Activated naive CD4-positive, alpha-beta T cell treated with Interleukin-2 at 50 U/mL for 16 hours (primary cell): ENCODE measurements at places on chromosomes 3 and 15.
A peak's percentile ranks its signal among the peaks of the same experiment; 100 is the strongest.

DNA sequence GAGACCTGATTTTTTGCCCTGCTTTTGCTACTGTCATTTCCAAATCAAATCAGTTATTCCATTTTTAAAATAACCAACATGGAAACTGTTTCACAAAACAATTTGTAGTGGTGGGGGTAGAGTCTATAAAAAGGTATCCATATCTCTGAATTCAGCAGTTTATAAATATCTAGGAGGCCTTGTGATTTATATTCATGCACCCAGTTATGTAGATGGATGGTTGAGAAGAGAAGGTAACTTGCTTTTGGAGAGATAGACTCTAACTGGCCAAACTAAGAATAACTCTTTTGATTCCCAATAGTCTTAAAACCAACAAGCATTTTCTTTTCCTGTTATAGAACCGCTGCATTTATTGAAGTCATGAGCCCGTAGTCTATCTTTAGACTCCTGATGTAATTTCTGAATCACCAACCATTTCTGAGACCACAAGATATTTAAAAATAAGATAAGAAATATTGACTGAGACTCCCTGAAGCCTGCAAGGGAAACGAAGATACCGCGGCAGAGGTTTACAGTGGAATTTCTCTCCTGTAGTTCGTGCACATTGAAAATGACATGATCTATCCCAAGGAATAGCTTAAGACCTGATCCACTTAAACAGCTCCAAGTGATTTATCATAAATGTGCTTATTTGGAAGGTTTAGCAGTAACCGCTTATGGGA, 68.5 kb downstream of the SAMMSON start:
- no peak for DNase-seq

DNA sequence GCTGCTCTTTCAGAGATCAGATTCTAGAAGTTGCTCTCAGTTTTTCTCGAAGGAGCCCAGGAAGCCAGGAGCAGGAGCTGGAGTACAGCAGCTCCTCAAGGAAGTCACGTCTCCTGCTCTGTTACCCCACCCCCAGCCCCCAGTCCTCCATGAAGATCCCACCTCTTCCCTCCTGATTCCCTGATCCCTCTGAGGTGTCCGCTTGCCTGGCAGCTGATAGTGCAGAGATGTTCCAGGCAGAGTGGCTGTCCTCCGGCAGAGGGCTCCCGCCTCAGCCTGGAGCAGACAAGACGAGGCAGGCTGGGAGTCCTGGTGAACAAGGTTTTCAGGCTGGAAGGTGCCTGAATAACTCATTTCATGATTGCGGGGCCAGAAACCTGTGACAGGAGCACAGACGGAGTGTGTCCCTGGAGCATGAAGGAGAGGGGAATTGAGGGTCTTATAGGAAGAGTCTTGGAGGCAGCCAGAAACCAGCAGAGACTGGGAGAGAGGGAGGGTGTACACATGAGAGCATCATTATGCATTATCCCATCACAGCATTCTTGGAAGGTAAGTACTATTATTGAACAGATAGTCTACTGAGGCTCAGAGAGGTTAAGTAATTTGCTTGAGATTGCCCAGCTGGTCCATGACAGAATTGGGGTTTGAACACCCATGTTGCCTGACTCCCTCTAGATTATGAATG, 1.2 kb downstream of the HRH1 start:
- DNase-seq = peak; percentile 4

DNA sequence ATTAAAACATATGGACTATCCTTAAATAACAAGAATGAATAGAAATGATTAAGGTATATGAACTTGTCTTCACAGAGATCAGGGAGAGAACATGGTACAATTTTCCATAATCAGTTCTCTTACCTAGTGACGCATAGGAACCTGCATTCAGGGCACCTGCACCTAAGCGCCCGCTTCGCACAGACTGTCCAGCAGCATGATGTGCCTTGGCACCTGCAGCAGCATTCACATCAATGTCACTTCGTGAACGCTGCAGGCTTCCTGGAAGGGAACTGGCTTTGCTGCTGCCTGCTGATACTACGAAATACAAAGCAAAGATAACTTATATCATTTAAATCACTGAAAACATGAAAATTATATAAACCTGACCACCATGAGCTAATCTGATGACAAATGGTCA, 115.2 kb downstream of the CLASP2 start:
- DNase-seq = no peak

GRCh38 chr3:3180456-3180855, 965 bp upstream of the CRBN start:
- no peak for DNase-seq

DNA sequence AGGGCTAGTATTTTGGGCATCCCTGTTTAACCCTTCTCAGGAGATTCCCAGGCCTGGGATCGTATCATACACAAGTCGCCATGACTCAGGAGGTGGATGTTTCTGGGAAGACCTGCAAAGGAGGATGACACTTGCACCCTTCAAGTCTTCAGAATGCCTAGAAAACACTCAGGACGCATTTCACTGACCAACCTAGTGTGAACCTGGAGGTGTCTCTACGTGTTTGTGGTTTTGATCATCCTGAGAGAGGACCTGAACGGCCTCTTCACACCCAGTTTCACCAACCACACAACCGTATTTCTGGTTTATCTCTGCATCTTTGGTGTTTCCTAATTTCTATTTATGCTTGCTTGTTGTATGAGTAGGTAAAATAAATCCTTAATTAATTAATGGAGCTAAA, 2.8 kb upstream of the CLDND1 start:
- DNase-seq = no peak

DNA sequence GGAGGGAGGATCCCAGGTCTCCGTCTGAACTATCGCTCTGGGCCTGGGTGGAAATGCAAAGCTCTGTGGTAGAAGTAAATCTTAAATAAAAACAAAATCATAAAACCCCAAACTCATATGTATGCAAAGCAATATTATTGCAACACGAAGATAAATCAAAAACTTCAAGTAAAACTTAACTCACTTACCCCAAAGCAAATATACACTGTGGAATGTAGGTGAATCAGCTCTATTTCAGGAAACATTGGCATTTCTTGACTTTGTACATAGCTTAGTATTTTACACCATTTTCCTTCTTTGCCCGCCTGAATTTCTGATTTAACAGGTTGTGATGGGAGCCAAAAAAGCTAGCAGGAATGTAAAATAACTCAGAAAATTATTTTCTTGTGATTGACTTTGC, 126.2 kb downstream of the TPRG1 start:
- no peak for DNase-seq

DNA sequence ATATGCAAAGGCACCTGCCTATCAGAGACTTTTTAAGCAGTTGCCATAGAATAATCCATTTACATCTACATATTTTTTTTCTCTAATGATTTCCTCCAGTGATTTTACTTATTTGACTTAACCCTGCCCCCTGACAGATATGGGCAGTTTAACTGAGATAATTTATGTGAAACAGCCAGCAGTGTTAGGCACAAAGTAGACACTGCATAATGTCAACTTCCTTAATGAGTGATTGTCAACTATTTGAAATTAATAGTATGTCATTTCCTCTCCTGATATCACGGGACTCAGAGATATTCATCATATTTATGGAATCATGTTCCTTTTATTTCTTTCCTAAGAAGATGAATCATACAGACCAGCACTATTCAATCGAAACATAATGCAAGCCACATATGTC, 179.9 kb upstream of the ATP10A start:
- no peak for DNase-seq

GRCh38 chr15:31161951-31162350, 60.4 kb upstream of the TRPM1 start:
- no peak for DNase-seq

GRCh38 chr15:22936577-22937472, 43.3 kb downstream of the CYFIP1 start:
- DNase-seq = no peak

DNA sequence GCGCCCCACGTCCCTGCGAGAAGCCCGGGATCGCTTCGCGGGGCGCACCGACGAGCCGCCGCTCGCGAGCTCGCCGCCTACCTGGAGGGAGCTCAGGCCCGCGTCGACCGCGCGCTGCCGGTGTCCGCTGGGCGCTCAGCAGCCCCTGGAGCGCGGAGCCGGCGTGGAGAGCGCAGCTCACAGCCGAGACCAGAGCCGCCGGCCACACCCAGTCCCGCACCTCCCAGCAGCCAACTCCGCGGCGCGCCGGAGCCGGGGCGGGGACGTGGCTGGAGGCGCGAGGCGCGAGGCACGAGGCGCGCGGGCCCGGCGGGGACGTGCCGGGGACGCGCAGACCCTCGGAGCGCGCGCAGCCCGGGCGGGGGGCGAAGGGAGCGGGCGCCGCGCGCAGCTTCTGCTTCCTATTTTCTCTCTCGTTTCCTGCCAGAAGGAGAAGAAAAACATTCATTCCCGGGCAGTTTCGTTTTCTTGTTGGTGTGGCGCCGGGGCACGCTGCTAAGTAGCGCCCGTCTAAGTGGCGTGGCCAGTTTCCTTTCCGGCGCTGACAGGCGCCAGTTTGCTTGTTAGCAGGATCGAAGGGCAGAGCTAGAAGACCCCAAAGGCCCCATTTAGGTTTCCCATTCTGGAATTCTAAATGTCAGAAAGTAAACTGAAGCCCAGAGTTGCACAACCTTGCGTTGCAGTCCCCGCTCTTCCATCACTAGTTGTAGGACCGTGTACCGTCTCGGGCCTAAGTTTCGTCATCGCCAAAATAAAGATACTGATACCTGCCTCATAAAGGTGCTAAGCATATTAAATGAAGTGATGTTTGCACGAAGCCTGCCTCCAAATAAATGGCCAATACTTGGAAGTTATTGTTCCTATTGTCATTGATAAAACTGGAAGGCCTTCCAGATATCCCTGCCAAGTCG, at the start of gene GNB4:
TSS of gene GNB4 (minus strand) at position 206 of the 911 bp plus-strand sequence. CDS start 25,270 bp downstream, outside the sequence.
- peak; percentile 35 for DNase-seq

GRCh38 chr3:194661374-194661773, 10.6 kb downstream of the LSG1 start:
- no peak for DNase-seq

GRCh38 chr3:48738926-48739616, 22.1 kb upstream of the IP6K2 start:
- no peak for DNase-seq

GRCh38 chr15:71194286-71194685, 79.0 kb downstream of the THSD4 start:
- no peak for DNase-seq

DNA sequence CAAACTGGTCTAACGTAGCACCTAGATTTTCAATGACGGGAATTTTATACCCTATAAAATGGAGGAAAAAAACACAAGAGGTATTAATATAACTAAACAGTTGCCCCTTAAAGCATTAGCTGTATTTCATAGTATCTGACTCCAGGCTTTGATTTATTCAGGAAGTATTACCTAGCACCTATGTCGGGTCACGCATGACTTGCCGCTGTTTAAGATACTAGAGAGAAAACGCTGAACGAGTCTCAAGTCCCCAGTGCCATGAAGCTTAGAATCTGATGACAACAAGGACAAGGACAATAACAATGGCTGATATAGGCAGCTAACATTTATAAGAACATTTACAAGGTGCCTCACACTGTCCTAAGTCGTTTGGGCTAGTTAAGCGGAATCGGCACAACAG, 1.9 kb downstream of the SNRPA1 start:
- DNase-seq = no peak

GRCh38 chr15:78304216-78305066, 5.0 kb upstream of the SKIC8 start:
- no peak for DNase-seq

- no peak for DNase-seq
Observed at GRCh38 chr3:8996681-8997121, 33.4 kb upstream of the RAD18 start.

GRCh38 chr3:161175506-161175905, 45.6 kb upstream of the NMD3 start:
- no peak for DNase-seq

DNA sequence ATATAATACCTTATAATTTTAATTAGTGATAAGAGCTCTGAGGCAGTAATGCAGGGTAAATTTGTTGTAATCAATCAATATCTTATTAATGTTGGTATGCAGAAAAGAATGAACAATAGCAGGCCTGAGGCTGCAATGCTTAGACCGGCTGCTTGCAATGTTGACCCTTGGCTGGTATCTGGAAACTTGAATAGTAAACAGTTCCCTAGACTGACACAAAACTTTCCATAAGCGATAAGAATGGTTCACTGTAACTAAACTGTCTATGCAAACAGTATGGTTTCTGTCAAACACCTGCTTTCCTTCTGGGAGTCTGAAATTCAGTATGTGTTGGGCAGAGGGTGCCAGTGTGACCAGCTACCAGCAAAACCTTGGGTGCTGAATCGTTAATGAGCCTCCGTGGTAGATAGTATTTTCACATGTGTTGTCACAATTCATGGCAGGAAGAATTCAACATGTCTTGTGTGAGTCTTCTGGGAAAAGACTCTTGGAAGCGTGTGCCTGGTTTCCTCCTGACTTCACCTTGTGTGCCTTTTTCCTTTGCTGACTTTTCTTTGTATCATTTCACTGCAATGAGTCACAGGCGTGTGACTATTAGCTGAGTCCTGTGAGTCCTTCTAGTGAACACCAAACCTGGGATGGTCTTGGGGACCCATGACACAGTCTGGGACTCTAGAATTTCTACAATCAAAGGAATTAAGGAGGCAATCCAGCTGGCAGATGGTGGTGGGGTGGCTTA, 30.7 kb upstream of the CLRN1 start:
- DNase-seq = no peak

- no peak for DNase-seq
Observed at GRCh38 chr15:80444680-80445251, 40.6 kb downstream of the ARNT2 start.

DNA sequence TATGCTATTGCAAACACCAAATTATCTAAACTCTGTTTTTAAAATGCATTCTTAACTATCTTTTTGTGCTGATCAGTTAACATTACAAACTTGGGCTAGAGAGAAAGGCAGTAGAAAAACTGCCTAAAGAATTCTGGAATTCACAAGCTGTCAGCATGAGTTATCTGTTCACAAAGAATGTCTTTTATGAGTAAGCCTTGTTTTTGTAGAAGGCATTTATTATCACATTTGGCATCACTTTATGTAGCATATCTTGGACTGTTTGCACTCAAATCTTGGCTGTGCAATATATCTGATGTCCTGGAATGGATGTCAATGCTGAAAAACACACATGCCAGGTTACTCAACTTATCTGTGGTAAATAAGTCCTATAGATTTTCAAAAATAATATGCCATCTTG, 15.5 kb upstream of the BCHE start:
- no peak for DNase-seq

GRCh38 chr3:71356265-71356664, 227.3 kb downstream of the FOXP1 start:
- peak; percentile 12 for DNase-seq

GRCh38 chr15:99059010-99059981, 45.6 kb upstream of the SYNM start:
- DNase-seq = peak; percentile 42

- no peak for DNase-seq
Observed at GRCh38 chr3:24684506-24685023, 189.9 kb upstream of the THRB start.

DNA sequence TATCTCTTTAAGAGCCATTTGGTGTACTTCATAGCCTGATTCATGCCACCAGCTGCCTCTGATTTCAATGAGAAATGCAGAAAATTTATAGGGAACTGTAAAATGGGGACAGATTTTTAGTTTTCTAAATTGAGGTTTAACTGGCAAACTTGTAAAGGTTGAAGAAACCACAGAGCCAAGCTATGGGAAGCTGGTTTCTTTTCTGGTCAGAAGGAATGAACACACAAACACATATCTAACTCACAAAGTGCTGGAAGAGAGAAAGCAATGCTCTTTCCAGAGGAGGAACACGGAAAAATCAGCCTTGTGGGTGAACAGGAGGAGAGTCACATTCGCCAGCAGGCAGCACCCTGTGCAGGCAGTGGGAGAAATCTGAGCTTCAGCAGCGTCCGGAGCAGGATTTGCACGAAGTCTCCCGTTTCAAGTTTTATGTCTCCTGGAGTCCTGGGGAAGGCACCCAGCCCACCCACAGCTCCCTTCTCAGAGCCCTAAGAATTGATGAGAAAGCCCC, 481 bp downstream of the MASP1 start:
- no peak for DNase-seq

GRCh38 chr3:46675843-46676567, 17.5 kb downstream of the ALS2CL start:
- DNase-seq = no peak
